Mucosa of descending colon (tissue), 3 donors: ENCODE measurements at places on chromosomes 2 and 18. TPM values are rescaled to one million over a fixed set of nuclear protein-coding genes. Genes with fewer than 3 reads are reported as not detected.

GRCh38 chr2:207227062-207227748 is 61.5 kb upstream of the KLF7 start:
- no peak for DNase-seq

GRCh38 chr2:187939180-187939579 is 352.5 kb upstream of the GULP1 start:
- no peak for DNase-seq

The CELF4 gene
- 0.72 TPM for total RNA-seq

The LRRC30 gene
- total RNA-seq = not detected

GRCh38 chr2:108625186-108625827 is 91.0 kb downstream of the LIMS1 start:
- DNase-seq = no peak

DNA sequence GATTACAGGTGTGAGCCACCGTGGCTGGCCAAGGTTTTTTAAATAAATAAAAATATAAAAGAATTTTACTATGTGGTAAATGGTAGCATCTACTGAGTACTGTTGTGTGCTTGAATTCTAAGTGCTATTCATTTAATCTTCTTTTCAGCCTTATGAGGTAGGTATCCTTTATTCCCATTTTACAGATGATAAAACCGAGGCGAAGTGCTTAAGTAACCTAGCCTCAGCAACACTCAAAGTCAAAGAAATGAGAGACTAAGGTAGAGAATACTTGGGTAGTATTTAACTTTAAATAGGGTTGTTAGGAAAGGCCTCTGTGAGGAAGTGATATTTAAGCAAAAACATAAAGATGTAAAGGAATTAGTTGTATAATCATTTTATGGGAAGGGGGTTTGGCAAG is 5.7 kb upstream of the THOC1 start:
- no peak for DNase-seq

GRCh38 chr2:25822190-25823117 is 55.8 kb downstream of the ASXL2 start:
- peak; percentile 62 for DNase-seq

The CPO gene
- 0.73 TPM for total RNA-seq

DNA sequence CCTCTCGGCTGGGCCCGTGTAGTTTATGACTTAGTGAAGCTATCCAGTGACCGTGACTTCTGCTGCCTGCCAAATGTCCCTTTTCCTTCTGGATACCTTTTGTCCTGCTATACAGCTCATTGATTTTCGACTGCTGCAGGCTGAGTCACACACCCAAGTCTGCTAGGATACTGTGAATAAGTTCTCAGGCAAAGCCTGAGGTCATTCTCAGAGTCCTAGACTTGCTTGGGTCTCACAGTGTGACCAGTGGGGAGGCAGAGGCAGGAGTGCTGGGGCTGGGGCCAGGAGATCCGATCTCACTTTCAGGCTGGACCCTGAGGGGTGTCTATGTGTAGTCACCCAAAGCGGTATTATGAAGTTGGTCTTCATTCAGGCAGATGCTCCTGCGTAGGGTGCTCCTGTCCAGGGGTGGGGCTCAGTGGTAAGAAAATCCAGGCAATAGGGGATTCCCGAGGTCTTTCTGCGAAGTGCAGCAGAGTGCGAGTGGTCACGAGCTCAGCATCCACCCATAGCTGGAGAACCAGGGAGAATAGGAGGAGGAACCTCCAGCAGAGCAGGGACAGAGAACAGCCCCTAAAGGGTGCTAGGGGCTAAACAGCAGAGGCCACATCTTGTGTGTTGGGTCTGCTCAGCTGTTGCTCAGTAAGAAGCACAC is 268.6 kb upstream of the NCKAP5 start:
- no peak for DNase-seq

GRCh38 chr2:186477790-186478189 is 8.3 kb upstream of the ZC3H15 start:
- DNase-seq = no peak

DNA sequence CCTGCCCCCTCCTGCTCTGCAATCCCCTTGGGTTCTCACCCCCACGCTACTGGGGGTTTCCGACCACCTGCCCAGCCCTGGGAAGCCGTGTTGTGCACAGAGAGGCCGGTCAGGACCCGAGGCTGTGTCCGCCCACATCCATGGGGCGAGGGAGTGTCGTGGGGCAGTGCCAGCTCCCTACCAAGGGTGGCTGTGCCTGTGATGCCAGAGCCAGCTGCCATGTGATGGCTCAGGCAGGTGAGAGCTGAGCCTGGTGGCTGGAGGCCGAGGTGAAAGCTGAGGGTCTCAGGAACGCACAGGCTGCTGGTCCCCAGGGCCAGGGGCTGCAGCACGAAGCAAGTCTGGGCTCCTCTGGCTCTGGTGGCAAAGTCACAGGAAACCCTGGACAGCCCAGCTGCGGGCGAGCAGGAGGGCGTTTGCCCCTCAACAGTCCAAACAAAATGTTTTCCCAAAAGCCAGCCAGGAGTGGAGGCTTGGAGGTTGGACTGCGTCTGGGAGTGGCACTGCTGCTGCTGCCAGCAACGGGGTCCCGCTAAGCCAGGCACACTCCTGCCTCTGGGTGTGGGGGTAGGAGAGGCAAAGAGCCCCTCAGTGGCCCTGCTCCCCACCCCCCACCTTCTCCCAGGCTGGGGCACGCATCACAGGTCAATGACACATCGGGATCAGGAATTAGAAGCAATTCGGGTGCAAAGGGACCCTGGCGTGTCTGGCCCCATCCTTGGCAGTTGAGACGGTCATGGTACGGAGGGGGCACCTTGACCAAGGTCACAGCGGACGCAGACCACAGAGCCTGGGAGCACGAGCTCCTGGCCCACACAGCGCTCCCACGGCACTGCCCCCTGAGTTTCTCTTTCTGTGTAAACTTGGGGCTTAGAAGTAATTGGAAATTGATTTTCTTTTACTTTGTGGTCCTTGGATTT is 72.4 kb upstream of the GPC1 start:
- peak; percentile 6 for DNase-seq

- no peak for DNase-seq
These were observed 278.0 kb upstream of the SPRED2 start for GRCh38 chr2:65710356-65710755.

The CD207 gene
- not detected for total RNA-seq

- no peak for DNase-seq
These were observed 170.0 kb downstream of the EPHA4 start for GRCh38 chr2:221402072-221402471.

DNA sequence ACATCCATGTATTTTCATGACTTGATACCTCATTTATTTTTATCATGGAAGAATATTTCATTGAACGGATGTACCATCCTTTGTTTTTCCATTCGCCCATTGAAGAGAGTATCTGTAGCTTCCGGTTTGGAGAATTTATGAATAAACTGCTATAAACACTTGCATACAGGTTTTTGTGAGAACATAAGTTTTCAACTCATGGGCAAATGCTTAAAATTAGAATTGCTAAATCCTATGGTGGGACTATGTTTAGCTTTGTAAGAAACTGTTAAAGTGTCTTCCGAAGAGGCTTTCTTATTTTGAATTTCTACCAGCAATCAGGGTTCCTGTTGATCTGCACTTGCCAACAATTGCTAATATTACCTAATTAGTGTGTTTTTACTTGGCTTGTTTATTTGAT is 938.9 kb downstream of the TDRD15 start:
- no peak for DNase-seq

DNA sequence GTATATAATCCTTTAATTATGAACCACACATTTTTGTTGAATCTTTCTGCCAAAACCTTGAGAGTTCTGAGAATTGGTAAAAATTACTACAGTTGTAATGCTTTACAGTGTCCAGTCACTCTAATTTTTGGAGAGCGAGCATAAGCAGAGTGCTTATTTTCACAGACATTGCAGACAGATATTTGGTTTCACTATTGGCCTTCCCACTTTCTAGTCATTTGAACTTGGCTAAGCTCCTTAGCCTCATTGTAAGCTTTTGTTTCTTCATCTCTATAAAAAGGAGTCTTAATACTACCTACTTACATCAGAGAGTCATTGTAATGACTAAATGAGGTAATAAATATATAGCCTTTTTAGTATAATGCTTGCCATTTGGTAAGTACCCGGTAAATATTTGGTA is 80.4 kb downstream of the LCLAT1 start:
- DNase-seq = no peak

The FEV gene
- total RNA-seq = 2.7 TPM

- no peak for DNase-seq
These were observed 608.8 kb downstream of the ADCYAP1 start for GRCh38 chr18:1513519-1513918.

- no peak for DNase-seq
These were observed 7.7 kb upstream of the PXDN start for GRCh38 chr2:1751767-1752725.

- DNase-seq = no peak
These were observed 31.1 kb upstream of the CERS6 start for GRCh38 chr2:168424971-168425370.

DNA sequence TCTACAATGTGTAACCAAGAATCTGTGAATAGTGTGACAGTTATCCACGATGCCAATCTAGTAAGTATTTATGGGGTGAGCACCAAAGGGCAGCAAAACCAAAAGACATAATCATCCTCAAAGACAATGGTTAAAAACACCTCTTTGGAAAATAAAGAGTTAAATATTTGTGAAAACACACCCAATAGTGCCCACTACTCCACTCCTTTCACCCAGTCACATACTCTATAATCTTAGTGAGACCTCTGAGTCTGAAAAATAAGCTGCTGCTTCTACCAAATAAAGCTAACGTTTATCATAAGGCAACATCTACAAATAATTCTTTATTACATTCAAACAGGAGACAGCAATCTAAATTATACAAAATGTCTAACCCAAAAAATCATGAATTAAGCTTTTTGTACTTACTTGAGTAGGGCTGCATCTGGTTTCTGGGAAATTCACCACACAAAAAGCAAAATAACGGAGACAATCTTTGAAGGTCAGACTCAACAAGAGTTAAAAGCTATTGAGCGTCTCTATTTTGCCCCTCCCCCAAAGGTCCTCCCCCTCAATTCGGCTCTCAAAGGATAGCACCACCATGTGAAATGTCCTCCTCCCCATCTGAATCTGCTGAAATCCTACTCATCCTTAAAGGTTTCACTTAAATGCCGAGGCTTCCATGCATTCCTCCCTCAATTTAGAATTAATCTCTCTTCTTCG is 2.0 kb downstream of the RAPH1 start:
- DNase-seq = no peak

DNA sequence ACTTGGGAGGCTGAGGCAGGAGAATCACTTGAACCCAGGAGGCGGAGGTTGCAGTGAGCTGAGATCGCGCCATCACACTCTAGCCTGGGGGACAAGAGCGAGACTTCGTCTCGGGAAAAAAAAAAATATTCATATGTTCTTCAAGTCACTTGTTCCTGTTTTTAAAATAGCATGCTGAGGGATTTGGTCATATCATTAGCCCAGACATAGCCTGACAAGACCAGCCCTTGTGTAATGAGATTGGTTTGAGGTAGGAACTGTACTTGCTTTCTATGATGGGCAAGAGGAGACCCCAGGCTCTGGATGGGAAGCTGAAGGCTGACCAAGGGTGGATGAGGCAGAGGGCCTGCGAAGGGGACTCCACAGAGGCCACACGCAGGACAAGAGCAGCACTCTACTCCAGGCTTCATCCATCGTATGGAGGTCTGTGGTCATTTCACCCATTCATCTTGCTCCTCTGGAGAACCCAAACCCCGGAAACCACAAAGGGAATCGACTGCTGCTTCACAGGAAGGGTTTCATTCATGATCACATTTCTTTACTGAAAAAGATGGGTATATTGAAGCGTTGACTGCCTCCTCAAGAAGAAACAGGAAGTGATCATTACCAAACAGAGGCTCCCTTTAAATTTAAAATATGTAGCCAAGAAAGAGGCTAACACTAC is 87.1 kb upstream of the ZNF397 start:
- no peak for DNase-seq

DNA sequence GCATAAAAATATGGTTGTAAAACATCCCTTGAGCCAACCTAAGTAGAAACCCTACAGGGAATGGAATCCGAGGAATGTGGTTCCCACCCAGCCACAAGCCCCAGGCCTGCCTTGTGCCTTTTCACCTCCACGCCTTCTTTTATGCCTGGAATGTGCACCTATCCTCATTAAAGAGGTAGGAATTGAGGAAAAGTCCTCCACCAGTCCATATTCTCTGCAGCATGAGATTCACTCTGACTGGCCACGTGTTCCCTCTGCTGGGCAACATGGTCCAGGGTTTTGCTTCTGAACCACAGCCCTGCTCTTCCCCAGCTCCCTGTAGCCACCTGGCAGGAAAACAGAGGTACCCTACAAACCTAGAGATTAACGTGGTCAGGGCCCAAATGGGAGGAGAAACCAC is 787.9 kb upstream of the RAB6C start:
- no peak for DNase-seq

GRCh38 chr2:47999512-47999911 is 93.2 kb upstream of the FBXO11 start:
- DNase-seq = no peak

DNA sequence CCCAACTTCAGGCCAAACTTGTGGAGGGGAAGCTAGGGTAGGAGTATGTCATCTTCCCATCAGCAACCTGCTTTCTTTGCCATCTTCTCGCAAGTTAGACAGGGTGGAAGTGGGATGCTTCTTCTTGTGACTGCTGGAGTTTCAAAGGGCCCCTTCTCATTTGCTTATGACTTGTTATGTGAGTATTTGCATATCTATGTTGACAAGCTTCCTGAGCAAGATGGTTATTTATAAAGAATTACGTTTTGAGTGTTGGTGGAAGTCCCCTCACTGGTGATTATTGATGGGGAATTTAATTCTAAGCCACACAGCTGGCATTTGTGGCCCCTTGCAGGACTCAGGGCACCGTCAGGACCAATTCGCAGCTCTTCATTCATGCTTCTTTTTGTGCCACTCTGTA is 791.0 kb downstream of the LRRTM4 start:
- no peak for DNase-seq

The NDC80 gene
- total RNA-seq = 1.5 TPM

GRCh38 chr2:137913169-137913568 is 51.1 kb upstream of the HNMT start:
- no peak for DNase-seq

The ZNF804A gene
- total RNA-seq = 0.70 TPM

The TDRD15 gene
- total RNA-seq = not detected

The TMEM169 gene
- 0.76 TPM for total RNA-seq

GRCh38 chr2:57049273-57049672 is 865.5 kb downstream of the CCDC85A start:
- DNase-seq = no peak

The NGEF gene
- total RNA-seq = 67.5 TPM

The GPR45 gene
- not detected for total RNA-seq

- no peak for DNase-seq
These were observed 129.2 kb downstream of the KLHL29 start for GRCh38 chr2:23513872-23514793.

GRCh38 chr2:232076272-232076671 is 114.8 kb downstream of the DIS3L2 start:
- DNase-seq = no peak

The SCYGR4 gene
- total RNA-seq = not detected
